ENCODE measurements at places on chromosomes 11 and 22. TPM values are rescaled to one million over a fixed set of nuclear protein-coding genes. Genes with fewer than 3 reads are reported as not detected.

The ARVCF gene
- total RNA-seq, result 2.8 TPM

The CPSF7 gene
- total RNA-seq, result 71.7 TPM

The CBLIF gene
- total RNA-seq, result not detected

The OR51E2 gene
- not detected for total RNA-seq

The MMP27 gene
- not detected for total RNA-seq

The KRTAP5-7 gene
- total RNA-seq, result not detected
